ENCODE measurements at places on chromosomes 4 and X.

GRCh38 chrX:100980608-100981497 is 11.3 kb downstream of the ARL13A start:
- no peak for DNase-seq

GRCh38 chr4:3294401-3295241 is 1.8 kb downstream of the RGS12 start:
- no peak for DNase-seq

- DNase-seq = no peak
Observed at GRCh38 chr4:185872747-185873380, 60.9 kb upstream of the SORBS2 start.

DNA sequence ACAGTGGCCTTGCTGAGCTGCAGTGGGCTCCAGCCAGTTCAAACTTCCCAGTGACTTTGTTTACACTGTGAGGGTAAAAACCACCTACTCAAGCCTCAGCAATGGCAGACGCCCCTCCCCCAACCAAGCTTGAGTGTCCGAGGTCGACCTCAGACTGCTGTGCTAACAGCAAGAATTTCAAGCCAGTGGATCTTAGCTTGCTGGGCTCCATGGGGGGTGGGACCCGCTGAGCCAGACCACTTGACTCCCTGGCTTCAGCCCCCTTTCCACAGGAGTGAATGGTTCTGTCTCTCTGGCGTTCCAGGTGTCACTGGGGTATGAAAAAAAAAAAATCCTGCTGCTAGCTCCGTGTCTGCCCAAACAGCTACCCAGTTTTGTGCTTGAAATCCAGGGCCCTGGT is 168.9 kb upstream of the INTU start:
- DNase-seq = no peak

DNA sequence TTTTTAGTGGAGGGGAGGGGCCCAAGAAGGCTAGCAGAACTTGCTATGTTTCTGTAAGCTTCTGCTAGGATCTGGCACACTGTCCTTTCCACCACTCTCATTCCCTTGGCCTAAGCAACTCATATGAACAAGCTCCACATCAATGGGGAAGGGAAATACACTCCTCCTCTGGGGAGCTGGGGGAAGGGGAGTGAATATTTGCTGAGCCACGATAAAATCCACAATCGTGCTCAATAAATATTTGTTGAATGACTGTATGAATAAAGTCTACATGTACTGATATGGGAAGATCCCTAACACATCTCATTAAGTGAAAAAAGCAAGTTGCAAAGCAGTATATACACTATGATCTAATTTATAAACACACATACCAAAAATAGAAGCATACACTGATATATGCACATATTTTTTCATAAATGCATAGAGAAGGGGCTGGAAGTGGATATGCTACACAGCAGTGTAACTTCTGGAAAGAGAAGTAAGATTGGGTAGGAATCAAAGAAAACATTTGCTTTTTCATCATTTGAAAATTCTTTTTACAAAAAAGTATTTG is 95.8 kb upstream of the EFHC2 start:
- no peak for DNase-seq

DNA sequence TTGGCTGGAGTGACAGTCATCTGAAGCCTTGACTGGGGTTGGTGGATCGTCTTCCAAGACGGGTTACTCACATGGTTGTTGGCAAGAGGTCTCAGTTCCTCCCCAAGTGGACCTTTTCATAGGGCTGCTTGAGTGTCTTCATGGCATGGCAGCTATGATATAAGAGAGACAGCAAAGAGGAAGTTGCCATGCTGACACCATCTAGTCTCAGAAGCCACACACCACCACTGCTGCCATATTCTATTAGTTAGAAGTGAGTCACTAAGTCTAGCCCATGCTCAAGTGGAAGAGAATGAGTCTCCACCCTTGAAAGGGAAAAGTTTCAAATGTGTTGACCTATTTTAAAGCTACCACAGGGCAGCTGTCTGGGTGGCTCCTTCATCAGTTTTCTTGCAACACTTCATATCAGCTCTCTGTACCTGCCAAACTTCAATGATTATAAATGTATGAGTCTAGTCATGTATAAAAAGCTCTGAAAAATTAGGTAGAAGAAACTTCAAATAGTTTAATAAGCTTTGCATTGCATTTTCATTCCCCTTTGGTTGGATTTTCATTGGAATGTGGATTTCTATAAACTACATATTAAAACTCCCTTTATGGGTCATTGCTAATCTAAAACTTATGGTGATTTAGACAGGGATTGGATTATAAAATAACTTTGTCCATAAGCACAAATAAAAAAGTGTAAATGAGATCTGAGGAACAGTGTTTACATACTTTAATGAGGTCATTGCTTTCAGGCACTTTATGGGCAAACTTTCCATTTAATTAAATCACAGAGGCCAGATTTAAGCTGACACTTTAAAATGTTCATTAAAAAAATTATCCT is 68.0 kb upstream of the ATXN3L start:
- no peak for DNase-seq

DNA sequence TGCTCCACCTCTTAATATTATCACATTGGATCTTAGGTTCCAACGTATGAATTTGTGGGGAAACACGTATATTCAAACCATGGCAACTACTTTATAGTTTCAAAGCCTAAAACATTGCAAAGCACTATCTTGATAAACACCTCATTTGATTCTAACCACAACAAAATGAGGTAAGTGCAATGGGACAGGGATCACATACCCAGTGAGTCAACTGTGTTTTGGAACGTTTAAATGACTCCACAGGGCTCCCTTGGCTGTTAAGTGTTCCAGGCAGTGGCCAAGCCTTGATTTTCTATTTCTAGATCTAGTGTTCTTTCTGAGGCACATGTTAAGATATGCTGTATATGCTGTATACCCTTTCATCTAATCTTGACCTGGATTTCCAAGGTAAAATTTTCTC is 54.5 kb upstream of the C1QTNF7 start:
- no peak for DNase-seq

DNA sequence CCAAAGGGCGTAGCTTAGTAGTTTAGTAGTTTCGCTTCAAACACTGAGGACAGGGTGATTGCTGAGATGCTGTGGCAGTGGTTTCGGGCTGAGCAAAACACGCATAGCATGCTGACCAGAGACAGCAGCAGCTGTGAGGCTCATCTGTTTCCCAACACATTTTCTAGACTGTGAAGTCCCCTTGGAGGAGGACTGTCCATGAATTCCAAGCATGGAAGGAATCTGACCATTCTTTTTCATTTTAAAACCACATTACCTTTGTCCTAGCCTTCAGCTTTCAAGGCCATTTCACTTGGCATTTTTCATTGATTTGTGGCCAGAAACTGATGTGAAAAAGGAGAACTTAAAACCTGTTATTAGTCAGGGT is 240.9 kb downstream of the PALLD start:
- DNase-seq = no peak

DNA sequence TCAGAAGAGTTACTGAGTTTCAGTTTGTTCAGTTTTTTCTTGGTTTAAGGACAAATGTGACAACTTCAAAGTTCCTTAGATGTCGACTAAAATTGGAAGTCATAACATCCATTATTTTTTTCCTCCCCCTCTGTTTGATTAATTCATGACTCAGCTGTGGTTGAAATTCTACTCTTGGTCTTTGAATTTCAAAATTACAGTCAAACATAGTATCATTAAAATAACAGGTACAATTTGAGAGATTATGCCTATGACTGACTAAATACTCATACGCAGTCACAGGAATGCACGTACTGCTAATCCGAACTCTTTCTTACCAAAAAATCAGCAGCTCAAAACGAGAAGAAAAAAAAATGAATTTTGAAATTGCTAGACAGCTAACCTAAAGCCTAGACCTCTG is 1434.8 kb downstream of the RAPGEF2 start:
- no peak for DNase-seq

GRCh38 chr4:165505958-165506837 is 127.4 kb downstream of the CPE start:
- no peak for DNase-seq

DNA sequence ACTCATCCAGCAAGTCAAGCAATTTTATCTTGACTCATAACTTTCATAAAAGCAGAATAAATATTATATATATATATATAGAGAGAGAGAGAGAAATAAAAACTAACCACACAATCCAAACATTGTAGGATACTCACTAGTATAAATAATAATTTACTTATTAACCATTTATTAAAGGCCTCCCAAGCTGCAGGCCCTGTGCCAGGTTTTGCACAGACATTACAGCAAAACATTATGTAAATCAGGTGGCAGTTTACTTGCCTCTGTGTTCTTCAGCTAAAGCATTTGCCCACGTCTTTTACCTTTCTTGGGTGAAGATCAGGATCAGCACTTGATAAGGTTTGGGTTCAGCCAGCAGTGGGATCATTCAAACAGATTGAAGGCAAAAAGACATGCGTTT is 75.6 kb downstream of the CLDN22 start:
- no peak for DNase-seq

- DNase-seq = no peak
Observed at GRCh38 chrX:16828124-16828908, 41.8 kb downstream of the RBBP7 start.

GRCh38 chr4:38873290-38873944 is 5.8 kb downstream of the FAM114A1 start:
- DNase-seq = no peak

DNA sequence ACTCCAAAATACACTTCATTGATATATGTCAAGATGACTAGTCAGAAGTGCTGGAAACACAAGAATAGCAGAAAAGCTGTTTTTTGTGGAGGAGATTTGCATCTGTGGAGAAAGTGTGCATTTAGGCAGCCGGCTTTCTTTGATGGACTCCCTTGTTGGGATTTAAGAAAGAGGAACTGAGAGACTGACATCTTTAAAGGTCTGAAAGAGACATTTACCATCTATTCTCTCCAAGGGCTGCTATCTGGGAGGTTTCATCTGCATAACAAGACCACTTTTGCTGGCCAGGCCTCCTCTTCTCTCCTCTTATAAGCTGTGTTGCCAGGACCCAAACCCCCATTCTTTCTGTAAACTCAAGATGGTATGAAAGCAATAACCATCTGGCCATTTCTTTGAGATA is 1065.0 kb downstream of the NLGN4X start:
- no peak for DNase-seq

- no peak for DNase-seq
Observed at GRCh38 chr4:10100734-10101216, 15.8 kb downstream of the WDR1 start.

DNA sequence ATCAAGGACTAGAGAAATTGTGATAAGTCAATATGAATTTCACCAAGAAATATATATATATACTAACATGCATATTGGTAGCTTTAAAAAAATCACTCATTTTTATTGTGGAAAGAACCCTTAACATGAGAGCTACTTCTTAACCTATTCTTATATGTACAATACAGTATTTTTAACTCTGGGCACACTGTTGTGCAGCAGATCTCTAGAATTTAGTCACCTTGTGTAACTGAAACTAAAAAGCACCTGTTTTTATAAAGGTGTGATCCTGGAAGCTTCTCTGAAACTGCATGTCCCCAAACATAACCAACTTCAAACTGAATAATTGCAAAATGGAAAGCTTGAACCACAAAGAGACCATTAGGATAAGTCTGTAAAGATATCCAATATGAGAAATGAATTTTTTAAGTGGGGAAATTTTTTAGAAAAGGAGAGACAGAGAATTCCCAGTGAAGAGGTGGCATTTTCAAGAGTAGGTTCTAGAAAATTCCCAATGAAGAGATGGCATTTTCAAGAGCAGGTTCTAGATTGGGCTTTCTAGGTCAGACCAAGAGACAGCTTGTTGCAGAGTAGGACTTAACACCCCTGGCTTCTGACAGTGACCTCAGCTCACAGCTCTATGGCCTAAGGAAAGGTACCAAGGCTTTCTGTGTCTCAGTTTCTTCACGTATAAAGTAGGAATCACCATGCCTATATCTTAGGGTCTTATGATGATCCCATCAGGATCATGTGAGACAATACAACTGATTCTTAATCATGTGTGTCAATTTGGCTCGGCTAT is 22.0 kb upstream of the PPARGC1A start:
- no peak for DNase-seq

GRCh38 chr4:65893271-65893670 is 223.0 kb upstream of the EPHA5 start:
- DNase-seq = no peak

- DNase-seq = no peak
Observed at GRCh38 chr4:114649908-114650307, 51.3 kb downstream of the UGT8 start.

DNA sequence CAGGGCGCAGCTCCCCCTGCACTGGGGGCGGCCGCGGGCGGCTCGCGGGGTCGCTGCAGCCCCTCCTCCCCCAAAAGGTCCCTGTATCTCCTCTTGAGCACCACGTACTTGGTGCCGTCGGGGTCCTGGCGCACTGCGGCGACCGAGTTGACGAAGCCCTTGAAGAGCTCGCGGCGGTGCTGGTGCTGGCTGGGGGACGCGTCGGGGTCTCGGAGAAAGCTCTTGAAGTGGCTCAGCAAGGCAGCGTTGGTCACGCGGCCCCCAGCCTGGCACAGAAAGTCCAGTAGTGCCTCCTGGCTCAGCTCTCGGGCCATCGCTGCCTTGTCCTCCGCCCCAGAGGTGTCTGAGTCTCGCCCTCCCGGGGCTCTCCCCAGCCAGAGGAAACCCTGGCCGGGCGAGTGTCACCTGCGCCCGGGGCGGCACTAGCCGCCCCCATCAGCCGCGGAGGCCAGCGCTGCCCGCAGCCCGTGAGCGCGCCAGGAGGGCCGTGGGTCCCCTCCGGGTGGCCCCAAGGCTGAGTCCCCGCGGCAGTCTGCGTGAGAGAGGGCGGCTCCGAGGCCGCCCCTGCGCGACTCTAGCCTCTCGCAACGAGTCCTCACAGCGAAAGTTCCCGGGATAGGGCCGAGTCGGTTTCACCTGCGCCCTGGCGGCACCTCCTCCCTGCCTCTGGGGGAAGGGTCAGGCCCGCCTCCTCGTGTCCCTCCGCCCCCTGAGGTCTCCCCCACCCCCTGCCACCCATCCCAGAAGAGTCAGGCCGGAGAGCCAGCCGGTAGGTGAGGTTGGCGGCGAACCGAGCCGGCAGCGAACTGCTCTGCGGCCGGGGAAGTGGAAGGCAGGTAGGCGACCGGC is at the start of gene SOWAHB:
Gene SOWAHB (minus strand): TSS at position 609 of the 849 bp plus-strand sequence. CDS start 295 bp downstream, at position 314.
- no peak for DNase-seq

DNA sequence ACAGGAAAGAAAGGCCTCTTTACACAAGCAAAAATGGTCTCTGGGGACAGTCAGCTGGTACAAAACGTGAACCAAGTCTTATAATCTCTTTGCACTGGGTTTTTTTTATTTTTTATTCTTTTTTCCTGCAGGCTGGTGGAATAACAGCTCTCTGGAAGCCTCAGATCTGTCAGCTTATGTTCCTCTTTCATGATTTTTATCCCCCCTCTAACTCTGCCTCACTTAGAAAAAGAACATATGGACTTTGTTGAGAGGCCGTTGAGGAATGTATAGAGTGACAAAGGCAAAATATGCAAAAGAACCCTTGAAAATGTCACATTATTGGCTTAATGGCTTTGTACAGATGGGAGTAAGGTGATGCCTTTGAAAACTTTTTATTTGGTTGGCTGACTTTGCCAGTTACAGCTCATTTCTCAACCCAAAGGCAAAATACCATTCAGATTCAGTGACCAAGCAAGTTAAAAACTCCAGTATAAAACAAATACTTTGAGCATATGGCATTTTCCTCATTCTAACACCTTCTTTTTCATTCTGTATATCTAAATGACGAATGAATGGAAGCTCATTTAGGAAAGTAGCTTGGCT is 111.1 kb downstream of the RNF150 start:
- no peak for DNase-seq

GRCh38 chrX:140765043-140765784 is 55.7 kb downstream of the LINC00632 start:
- DNase-seq = no peak

GRCh38 chr4:123412091-123412505 is 15.5 kb downstream of the SPRY1 start:
- DNase-seq = no peak

Data from AG04449 (cell line).